ENCODE measurements at places on chromosomes 13 and 19.

- no peak for DNase-seq
Observed at GRCh38 chr19:46766569-46767317, 20.5 kb upstream of the STRN4 start.

DNA sequence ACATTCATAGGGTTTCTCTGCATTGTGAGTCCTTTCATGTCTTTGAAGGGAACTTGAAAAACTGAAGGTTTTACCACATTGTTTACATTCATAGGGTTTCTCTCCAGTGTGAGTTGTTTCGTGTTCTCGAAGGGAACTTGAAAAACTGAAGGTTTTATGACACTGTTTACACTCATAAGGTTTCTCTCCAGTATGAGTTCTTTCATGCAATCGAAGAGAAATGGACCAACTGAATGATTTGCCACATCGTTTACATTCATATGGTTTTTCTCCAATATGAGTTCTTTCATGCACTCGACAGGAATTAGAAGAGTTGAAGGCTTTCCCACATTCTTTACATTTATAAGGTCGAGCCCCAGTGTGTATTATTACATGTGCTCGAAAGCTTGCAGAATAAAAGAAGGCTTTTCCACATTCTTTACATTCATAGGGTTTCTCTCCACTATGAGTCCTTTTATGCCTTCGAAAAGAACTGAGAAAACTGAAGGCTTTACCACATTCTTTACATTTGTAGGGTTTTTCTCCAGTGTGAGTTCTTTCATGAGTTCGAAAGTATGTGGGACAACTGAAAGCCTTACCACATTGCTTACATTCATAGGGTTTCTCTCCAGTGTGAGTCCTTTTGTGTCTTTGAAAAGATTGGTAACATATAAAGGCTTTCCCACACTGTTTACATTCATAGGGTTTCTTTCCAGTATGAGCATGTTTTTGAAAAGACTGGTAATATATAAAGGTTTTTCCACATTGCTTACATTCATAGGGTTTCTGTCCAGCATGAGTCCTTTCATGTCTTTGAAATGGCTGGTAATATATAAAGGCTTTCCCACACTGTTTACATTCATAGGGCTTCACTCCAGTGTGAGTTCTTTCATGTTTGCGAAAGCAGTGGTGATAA lies 20.7 kb downstream of the ZNF14 start:
- no peak for DNase-seq

- no peak for DNase-seq
Observed at GRCh38 chr19:29320086-29320485, 107.1 kb upstream of the UQCRFS1 start.

DNA sequence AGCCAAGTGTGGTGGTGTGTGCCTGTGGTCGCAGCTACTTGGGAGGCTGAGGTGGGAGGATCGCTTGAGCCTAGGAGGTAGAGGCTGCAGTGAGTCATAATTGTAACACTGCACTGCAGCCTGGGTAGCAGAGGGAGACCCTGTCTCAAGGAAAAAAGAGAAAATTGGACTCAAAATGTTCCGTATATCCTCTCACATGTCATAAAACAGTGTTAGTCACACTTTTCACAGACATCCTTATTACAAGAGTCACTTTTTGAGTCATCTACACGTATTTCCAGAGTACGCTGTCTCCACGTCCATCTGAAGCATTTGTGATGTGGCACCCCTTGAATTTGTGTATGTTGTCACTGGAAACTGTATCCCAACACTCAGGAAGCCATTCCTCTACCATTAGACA lies 133.0 kb downstream of the SIPA1L3 start:
- no peak for DNase-seq

GRCh38 chr19:19269952-19270694 lies 3.0 kb downstream of the TM6SF2 start:
- DNase-seq, result no peak

DNA sequence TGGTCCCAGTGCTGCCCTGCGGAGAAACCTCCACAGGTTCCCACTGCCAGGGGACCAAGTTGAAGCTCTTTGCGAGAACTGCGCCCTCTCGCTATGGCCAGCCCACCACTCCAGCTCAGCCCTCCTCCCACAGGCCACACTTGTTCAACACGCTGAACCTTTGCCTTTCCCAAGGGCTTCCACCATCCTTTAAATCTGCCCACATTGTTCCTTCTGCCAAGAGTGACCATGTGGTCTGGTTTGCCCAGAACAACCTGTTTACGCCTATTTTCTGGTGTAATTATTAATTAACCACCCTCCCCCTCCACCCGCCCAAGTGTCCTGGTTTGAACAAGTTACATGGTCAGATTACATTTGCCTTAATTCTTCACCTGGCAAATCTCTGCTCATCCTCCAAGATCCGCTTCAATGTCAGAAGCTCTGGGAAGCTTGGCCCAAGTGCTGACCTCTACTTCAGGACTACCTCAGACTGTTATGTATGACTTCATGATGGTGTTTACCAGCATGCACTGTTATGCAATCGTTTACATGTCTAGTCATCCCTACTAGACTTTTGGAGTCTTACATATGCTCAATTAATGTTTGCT lies 12.0 kb upstream of the USP12 start:
- no peak for DNase-seq

DNA sequence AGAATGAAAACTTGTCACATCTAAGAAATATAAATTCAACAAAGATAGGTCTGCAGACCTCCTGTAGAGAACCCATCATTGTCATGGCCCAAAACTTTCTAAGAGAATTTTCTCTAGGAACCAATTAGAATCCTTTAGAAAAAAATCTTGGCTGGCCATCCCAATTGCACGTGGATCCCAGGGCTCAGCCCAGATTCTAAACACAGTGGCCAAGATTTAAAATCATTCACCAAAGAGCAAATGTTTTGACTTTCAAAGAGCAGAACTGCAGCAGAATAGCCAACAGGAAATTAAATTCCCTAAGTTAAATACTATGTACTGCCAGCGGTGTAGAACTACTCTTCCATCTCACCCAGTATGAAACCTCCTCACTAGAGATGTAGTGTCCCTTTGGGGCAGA lies 21.3 kb downstream of the IPO5 start:
- DNase-seq, result no peak

DNA sequence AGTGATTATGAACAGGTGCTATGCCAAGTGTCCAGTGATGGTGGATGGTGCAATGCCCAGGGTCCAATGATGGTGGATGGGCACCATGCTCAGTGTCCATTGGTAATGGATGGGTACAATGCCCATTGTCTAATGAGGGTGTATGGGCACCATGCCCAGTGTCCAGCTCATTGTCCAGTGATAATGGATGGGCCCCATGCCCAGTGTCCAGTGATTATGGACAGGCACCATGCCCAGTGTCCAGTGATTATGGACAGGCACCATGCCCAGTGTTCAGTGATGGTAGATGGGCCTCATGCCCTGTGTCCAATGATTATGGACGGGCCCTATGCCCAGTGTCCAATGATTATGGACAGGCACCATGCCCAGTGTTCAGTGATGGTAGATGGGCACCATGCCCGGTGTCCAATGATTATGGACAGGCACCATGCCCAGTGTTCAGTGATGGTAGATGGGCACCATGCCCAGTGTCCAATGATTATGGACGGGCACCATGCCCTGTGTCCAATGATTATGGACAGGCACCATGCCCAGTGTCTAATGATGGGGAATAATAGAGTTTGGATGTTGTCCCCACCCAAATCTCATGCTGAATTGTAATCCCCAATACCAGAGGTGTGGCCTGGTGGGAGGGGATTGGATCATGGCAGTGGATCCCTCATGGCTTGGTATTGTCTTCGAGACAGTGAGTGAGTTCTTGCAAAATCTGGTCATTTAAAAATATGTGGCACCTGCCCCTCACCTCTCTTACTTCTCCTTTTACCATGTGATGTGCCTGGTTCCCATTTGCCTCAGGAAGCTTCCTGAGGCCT lies 87.8 kb downstream of the ANKRD10 start:
- no peak for DNase-seq

DNA sequence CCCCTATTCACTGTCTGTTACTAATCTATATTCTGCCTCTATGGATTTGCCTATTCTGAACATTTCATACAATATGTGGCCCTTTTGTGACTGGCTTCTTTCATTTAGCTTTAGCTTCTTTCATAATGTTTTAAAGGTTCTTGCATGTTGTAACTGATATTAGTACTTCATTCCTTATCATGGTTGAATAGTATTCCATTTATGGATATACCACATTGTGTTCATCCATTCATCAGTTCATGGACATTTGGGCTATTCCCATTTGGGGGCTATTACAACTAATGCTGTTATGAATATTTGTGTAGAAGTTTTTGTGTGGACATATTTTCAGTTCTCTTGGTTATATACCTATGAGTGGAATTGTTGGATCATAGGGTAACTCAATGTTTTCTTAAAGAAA lies 44.4 kb upstream of the TDRD3 start:
- DNase-seq, result no peak

- no peak for DNase-seq
Observed at GRCh38 chr13:40484101-40484800, 182.2 kb downstream of the FOXO1 start.

DNA sequence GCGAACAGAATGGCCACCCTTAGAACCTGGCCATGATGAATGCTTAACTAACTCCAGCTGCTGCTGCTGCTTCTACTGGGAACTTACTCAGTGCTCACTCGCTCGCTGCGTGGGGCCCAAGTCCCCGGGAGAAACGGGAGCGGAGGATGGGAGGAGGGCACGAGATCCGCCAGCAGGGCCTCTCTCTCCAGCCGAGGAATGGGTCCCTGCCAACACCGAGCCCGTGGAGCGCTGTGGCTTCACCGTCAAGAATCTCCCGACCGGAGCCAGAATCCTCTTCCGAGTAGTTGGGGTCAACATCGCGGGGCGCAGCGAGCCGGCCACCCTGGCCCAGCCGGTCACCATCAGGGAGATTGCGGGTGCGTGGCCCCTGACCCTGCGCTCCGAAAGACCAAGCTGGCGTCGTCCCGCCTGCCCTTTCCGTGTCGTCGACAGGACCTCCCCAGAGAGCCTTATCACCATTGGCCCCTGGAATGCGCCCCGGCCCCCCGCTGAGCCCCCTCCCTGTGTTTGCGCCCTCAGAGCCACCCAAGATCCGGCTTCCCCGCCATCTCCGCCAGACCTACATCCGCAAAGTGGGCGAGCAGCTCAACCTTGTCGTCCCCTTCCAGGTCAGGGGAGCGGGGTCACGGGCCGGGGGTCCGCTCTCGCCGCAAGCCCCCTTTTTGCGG lies 17.8 kb upstream of the EMC10 start:
- DNase-seq, result no peak

DNA sequence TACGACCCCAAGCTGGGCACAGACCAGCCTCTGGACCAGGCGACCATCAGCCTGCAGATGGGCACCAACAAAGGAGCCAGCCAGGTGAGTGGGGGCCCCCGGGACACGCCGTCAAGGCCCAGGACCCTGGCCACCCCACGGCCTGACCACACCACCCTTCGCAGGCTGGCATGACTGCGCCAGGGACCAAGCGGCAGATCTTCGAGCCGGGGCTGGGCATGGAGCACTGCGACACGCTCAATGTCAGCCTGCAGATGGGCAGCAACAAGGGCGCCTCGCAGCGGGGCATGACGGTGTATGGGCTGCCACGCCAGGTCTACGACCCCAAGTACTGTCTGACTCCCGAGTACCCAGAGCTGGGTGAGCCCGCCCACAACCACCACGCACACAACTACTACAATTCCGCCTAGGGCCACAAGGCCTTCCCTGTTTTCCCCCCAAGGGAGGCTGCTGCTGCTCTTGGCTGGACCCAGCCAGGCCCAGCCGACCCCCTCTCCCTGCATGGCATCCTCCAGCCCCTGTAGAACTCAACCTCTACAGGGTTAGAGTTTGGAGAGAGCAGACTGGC lies 9.6 kb downstream of the ELOF1 start:
- DNase-seq, result no peak

- no peak for DNase-seq
Observed at GRCh38 chr13:46172531-46172991, 9.4 kb downstream of the LCP1 start.

DNA sequence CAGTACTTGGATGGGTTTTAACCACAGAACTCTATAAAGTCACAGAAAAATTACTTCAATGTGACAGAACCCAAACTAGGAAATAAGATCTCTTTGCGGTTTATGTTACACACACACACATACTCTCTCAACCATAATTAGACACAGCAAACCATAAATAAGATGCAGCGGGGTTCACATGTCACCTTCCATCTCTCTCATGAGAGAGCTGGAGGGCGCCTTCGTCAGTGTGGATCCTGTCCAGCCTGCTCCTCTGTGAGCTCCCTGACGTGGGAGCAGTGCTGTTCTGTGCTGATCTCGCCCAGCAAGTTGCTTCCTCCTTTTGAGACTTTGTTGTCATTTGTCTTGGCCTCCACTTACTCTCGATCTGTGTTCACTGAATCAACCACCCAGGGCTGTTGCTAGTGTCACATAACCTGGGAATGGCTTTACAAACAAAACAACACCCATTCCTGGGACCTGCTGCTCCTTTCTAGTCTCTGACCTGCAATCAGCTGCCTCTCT lies 204.9 kb upstream of the KL start:
- DNase-seq, result no peak

DNA sequence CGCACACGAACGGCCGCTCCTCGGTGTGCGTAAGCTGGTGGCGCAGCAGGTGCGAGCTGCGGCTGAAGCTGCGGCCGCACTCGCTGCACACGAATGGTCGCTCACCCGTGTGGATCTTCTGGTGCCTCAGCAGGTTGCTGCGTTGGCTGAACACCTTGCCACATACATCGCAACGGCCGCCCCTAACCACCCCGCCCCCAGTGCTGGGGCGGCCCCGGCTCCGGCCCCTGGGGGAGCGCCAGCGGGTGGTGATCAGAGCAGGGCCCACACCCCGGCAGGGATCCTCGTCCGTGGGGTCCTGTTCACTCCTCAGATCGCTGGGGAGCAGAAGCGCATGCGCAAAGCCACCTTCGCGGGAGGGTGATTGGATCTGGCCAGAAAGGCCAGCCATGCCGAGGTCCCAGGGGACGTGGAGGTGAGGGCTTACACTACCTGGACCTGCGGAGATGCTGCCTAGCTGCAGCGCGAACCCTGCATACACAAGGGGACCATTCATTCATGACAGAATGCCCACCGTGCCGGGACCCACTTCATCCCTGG lies 4.7 kb upstream of the UBE2M start:
- DNase-seq, result no peak

DNA sequence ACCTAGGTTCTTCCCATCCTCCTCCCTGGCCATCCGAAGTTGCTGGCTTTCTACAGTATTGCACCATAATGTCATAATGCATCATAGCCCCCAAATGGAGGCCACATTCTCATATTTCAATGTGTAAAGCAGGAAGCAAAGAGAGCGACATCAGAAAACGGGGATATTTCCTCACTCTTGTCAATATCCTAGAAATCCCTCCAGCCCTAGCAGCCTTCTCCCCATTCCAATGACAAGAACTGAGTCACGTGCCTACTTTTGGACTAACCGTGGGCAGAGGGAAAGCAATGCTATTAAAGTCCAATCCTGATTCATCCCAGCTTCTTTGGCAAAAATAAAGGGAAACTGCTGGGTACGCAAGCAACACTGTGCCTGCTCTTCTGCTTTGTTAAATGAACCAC lies 4.3 kb upstream of the RAP2A start:
- no peak for DNase-seq

DNA sequence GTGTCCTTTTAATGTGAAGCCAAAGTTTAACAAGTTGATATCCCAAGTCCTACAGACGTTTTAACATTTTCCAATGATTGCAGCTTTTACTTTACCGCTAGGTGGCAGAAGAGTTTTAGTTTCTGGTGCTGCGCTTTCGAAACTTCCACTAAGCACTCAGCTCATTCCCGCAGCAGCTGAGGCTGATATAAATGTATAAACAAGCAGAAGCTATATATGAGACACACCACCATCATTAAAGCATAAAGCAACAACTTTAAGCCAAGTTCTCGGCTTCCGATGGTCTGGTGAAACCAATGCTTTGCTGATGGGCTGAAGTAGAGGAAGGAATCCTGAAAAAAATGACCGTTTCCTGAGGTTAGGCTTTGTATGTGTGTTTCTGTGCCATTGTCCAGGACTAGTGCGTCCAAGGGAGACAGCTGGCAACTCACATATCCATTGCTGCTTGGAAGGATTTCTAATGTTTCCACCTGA lies 753.9 kb downstream of the OLFM4 start:
- peak; percentile 38 for DNase-seq

All from NCI-H2081 treated with DMSO at 0.1 percent for 48 hours (cell line).